ENCODE measurements at places on chromosomes 11 and 22.

- no peak for DNase-seq
These were observed 14.4 kb upstream of the BRSK2 start for GRCh38 chr11:1375161-1375954.

- DNase-seq = no peak
These were observed 627 bp downstream of the RNF215 start for GRCh38 chr22:30386608-30386959.

DNA sequence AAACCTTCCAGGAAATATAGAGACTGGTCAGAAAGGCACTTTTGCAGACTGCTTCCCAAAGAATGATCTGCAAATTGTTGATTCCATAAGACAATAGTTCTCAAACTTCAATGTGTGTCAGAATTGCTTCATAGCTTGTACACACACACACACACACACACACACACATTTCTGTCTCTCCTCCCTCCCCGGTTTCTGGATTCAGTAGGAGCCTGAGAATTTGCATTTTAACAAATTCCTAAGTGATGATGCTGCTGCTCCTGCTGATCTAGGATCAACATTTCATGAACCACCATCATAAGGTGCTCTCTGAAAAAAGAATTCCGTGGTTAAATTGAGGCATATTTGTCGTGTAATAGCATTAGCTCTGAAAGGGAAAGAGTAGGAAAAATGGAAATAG is 35.3 kb upstream of the FZD4 start:
- no peak for DNase-seq

DNA sequence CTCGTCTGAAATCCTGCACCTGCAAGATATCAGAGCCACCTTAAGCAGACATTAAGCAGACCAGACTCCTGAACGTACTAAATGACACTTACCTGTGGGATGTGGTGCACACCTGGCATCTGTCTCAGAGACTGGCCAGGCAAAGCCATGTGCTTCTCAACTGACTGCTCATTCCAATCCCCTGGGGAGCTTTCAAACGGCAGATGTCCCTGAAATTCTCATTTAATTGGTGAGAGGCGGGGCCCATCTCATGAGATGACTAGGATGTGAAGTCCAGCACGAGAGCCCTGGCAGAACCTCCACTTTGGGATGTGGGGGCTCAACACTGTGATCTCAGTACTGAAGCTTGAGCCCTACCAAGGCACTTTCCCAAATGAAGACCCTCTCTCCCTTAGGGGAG is 84.9 kb upstream of the HMGXB4 start:
- DNase-seq = no peak

DNA sequence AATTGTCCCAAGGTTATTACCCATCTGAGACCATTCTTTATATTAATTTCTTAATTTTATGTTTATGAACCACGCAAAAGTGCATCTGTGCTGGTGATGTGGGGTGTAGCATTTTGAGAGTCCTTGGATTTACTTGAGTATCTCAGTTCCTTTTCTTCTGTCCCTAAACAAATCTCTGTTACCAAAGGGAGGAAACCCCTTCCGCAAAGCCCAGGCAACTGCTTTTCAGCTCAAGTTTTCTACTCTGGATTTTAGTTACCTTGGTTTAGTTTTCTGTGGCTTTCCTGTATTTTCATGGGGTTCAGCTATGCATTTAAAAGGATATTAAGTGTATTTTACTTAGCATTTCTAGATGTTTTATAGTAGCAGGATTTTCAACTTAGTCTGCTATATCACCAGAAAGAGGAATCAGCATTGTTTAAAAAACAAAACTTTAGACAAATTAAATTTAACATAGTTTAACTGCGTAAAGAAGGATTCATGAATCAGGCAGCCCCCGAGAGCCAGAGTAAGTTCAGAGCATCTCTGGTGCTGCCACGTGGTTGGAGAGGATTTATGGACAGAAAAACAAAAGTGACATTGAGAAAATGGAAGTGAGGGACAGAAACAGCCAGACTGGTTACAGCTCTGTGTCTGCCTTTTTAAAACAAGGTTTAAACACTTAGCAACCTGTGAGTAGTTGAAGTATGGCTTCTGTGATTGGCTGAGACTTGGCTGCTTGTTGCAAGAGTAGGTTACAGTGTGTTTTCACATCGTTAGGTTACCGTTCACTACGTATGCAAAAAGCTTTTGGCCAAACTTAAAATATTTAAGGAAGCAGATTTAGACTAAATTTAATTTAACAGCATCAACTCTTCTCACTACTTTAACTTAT is 9.6 kb downstream of the ADM start:
- DNase-seq = no peak

GRCh38 chr22:39932918-39933649 is 27.1 kb upstream of the TMA7B start:
- DNase-seq = no peak

- DNase-seq = no peak
These were observed 21.7 kb downstream of the SLC37A2 start for GRCh38 chr11:125084761-125085231.

- no peak for DNase-seq
These were observed 184.0 kb downstream of the TBC1D22A start for GRCh38 chr22:46946383-46946962.

DNA sequence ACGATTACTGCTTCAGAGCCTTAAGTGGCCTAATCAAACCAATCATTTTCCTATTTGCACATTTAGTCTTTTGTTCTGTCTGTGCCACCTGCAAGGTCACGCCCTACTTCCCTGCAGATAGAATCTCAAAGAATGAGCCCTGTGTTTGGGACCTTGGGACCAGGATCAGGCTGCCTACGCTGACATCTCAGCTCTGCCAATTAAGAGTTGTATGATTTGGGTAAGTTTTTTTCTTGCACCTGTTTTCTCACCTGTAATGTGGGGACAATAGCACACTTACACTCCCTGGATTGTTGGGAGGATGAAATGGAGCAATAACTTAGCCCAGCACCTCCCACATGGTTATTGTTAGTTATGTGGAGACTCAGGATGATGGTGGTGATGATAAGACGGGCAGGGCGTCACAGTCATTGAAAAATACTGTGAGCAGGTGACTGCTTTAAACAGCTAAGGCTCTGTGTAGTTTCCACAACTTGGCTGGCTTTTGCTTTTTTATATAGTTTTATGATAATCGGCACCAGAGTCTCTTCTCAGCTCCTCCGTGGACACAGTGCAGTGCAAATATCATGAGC is 155.0 kb downstream of the ADAMTS15 start:
- DNase-seq = no peak

DNA sequence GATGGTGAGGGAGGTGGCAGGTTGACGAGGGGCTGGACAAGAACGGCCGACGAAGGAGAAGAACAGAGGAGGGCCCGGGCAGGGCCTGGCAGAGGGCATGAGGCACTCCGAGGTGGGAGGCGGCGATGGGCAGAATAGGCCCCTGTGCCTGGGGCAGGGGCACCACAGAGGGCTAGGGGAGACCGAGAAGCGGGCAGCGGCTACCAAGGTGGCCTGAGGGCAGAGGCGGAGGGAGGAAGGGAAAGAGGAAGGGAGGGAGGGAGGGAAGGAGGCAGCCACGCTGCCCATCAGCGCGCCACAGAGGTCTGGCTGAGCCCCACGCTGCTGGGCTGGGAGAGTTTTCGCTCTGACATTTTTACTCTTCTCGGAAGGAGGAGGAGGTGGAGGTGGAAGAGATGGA is 11.3 kb downstream of the LSP1 start:
- DNase-seq = no peak

DNA sequence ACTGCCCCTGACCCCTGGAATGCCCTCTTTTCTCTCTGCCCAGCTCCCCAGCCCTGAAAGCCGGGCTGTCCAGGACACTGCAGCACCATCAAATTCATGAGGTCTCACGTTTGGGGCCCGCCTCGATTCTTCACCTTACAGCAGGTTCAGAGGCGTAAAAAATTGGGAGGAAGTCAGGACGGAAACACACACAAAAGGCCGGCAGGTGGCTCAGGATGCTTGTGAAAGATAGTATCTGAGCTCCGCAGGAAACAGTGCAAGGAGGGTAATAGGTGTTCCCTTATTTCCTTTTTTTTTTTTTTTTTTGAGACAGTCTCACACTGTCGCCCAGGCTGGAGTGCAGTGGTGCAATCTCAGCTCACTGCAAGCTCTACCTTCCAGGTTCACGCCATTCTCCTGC is 4.1 kb downstream of the RFPL2 start:
- DNase-seq = no peak

DNA sequence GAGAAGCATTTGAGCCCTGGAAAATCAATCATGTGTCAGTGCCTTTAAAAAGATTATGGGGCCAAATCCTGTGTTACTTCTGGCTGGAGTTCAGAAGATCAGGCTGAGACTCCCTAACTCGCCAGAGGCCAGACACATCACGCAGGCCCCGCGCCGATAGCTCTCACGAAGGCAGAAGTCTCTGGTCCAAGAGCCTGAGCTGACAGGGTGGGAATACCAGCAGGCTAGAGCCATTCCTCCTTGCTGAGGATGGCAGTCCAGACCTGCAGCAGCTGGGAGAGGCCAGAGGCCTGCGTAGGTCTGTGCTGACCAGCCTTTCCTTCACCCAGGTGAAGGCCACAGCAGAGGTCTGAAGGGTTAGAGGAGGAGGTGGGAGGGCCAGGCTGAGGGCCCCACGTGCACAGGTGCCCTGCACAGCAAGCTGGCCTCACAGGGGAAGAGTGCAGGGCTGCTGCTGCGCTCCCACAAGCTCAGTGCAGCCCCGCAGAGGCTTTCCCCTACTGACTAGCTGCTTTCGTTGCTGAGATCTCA is 52.9 kb downstream of the ST14 start:
- DNase-seq = no peak

DNA sequence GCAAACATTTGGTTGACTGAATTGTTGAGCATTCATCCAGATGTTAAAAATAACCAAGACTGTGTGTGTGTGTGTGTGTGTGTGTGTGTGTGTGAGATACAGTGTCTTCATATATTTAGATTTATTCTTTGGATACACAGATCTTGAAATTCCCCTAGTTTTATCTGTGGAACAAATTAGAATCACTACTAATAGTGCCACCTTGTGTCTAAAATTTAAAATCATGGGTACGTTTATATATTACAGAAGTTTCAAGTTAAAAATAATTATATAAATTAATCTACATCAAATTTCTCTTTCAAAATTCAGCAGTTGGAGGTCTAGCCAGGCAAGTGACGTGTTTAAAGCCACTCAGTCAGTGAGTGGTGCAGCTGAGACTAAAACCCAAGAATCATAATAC is 1566.2 kb upstream of the TENM4 start:
- no peak for DNase-seq

- no peak for DNase-seq
These were observed 18.5 kb downstream of the SPECC1L start for GRCh38 chr22:24289114-24289513.

Data from putamen (tissue), 1 donor.